ENCODE measurements at places on chromosomes 4 and X.
A peak's percentile ranks its signal among the peaks of the same experiment; 100 is the strongest.

DNA sequence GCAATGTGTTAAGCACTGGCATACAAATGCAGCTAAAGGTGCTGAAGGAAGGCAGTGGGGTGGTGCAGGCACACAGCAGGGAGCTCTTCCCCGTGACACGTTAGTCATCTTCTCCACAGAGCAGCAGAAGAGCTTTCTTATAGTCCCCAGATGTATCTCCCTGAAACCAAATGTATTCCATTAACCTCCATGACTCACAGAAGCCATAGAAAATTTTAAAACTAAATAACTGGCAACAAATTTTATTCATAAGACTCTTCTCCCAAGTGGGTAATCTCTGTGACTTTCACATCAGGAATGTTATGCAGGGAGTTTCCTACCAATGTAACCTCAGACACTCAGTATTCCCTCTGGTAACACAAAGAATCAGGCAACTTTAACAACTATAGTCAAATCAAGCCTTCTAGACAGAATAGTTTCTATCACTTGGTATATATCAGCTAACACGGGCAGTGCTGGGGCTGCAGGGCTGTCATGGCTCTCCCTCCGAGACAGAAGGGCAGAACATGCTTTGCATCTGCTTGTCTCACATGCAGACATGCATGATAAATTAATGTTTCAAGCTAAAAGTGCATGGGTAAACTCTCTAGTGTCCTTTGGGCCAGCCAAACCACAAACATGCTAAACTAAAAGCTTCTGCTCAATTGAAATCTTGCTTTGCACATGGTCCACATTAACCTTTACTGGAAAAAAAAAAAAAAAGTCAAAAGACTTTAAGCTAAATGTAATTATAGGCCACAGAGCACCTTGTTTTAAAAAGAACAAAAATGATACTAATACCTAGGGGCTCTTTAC lies 28.2 kb downstream of the ANXA5 start:
- peak; percentile 81 for DNase-seq

DNA sequence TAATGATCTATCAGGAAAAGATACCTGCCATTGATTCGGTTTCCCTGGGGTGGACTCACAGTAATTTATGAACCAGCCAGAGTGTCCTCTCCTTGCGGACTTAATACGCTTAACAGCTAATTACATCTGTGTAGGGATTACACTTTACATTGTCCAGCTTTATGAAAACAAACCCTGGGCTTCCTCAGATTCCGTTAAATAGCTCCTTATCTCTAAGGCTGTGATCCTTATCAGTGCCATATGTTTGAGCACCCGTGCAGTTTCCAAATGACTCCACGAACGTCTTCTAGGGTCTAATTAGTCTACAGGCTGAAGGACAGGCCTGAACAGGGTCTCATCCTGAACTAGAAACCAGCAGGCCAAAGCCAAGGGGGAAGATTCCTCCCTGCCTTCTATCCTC lies 56.9 kb downstream of the KDR start:
- no peak for DNase-seq

- no peak for DNase-seq
Observed at GRCh38 chrX:134023851-134024281, 38.5 kb upstream of the GPC3 start.

- DNase-seq: no peak
Observed at GRCh38 chr4:54395013-54395527, 166.0 kb downstream of the PDGFRA start.
